ENCODE measurements at places on chromosomes 12 and 14. TPM values are rescaled to one million over a fixed set of nuclear protein-coding genes. Genes with fewer than 3 reads are reported as not detected.

Gene KCNK10
- 18.2 TPM for total RNA-seq

Gene NGB
- 4.7 TPM for total RNA-seq

Gene ASCL1
- 15.0 TPM for total RNA-seq

Gene EFS
- 24.1 TPM for total RNA-seq

Gene AICDA
- not detected for total RNA-seq

Gene CIROP
- not detected for total RNA-seq

Gene TAS2R20
- total RNA-seq: 26.0 TPM

Gene MYBPC1
- total RNA-seq: 1.3 TPM

Gene SOX5
- 394 TPM for total RNA-seq

Gene LHX5
- not detected for total RNA-seq

Gene RNASE4
- total RNA-seq: 2.2 TPM

Gene PROX2
- not detected for total RNA-seq

Gene DHRS2
- total RNA-seq: not detected

Gene OASL
- not detected for total RNA-seq

Measured in parietal lobe (tissue), 2 donors.